ENCODE measurements at places on chromosomes 12 and 14.

GRCh38 chr14:105078294-105078693, 13.1 kb upstream of the GPR132 start:
- no peak for DNase-seq

DNA sequence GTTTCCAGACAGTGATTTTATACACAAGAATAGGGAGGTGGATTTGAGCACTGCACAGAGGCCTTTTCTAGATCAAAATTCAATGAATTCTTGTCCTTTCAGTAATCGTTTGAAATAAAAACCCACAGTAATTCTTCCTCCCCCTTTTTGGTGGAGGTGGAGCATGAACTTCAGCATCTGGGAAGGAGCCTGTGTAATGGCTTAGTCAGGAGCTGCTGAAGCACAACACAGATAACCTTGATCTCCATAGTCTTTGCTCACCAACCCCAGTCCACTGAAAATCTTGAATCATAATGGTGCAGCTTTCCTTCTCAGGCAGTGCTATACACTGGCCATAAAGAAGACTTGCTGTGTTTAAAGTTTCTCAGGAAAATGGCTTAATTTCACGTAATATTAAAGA, 6.4 kb upstream of the TBPL2 start:
- no peak for DNase-seq

- DNase-seq = no peak
Observed at GRCh38 chr12:110860833-110861296, 14.1 kb downstream of the CCDC63 start.

DNA sequence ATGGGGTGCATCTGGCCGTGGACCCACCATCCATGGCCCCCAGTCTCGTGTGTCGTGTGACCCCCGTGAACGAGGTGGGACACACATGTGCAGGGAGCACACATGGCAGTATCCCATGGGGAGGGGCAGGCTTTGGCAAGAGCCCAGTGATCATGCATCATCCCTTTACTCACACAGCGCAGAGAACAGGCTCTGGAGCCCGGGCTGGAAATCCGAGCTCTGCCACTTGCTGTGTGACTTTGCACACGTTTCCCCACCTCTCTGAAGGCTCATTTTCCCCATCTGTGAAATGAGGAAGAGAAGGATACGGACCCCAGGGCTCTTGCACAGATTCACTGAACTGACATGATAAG, 119.9 kb downstream of the PHETA1 start:
- DNase-seq = no peak

- DNase-seq = no peak
Observed at GRCh38 chr14:99699085-99699760, 15.1 kb downstream of the CYP46A1 start.

- DNase-seq = no peak
Observed at GRCh38 chr12:105799103-105799502, 339.7 kb downstream of the NUAK1 start.

- DNase-seq = no peak
Observed at GRCh38 chr12:31315044-31315715, 10.8 kb downstream of the SINHCAF start.

- no peak for DNase-seq
Observed at GRCh38 chr14:76194327-76194726, 42.6 kb downstream of the GPATCH2L start.

GRCh38 chr12:42933461-42934081, 344.0 kb upstream of the PRICKLE1 start:
- no peak for DNase-seq

GRCh38 chr12:64610079-64610659, at the start of gene RASSF3:
Gene RASSF3, plus strand, starts transcription at chr12:64610495. Its CDS starts 138 bp downstream, at chr12:64610633.
- no peak for DNase-seq

DNA sequence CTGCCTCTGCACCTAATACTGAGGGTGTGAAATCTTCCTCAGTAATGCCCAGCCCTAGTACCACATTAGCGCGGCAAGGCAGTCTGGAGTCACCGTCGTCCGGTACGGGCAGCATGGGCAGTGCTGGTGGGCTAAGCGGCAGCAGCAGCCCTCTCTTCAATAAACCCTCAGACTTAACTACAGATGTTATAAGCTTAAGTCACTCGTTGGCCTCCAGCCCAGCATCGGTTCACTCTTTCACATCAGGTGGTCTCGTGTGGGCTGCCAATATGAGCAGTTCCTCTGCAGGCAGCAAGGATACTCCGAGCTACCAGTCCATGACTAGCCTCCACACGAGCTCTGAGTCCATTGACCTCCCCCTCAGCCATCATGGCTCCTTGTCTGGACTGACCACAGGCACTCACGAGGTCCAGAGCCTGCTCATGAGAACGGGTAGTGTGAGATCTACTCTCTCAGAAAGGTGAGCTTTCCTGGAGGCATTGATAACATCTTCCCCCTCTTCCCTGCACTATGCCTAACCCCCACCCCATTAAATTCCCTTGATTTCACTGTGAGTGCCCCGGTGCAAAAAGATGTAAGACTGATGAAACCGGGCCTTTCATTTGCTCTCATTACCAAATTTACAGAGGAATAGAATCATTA, 291.4 kb downstream of the NAV3 start:
- no peak for DNase-seq

DNA sequence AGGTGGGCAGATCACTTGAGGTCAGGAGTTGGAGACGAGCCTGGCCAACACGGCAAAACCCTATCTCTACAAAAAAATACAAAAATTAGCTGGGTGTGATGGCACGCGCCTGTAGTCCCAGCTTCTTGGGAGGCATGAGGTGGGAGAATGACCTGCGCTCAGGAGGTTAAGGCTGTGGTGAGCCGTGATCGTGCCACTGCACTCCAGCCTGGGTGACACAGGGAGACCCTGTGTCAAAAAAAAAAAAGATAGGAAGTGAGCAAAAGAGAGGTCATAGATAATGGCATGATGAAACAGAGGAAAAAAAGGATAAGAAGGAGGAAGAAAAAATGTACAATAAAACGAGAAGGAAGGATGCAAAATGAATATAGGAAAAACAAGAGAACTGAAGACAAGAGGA, 159.5 kb downstream of the ETV6 start:
- DNase-seq = no peak

GRCh38 chr14:96162741-96163140, 41.9 kb upstream of the BDKRB2 start:
- DNase-seq = no peak

- no peak for DNase-seq
Observed at GRCh38 chr12:53751336-53752191, at the start of gene CISTR. Gene CISTR, minus strand, starts transcription at chr12:53751979.

- DNase-seq = no peak
Observed at GRCh38 chr14:94217116-94217515, 43.0 kb downstream of the PPP4R4 start.

DNA sequence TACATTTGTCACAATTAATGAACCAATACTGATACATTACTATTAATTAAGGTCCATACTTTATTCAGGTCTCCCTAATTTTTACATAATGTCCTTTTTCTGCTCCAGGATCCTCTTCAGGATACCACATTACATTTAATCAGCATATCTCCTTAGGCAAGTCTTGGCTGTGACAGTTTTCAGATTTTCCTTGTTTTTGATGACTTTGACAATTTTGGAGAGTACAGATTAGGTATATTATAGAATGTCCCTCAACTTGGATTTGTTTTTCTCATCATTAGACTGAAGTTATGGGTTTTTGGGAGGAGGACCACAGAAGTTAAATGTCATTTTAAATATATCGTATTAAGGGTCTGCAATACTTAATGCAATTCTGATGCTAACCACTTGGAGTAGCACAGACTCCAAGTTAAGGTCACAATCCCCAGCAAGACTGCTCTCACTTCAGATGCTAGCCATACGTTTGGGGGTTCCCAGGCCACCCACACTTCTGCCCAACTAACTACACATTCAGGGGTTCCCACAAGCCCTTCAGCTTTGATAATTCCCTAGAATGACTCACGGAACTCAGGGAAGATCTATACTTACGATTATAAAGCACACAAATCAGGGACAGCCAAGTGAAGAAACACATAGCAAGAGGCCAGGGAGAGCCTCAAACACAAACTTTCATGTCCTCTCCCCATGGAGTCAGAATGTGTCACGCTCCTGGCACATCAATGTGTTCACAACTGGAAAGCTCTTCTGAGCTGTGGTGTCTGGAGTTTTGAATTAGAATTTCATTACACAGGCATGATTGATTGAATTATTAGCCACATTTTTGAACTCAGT, 17.0 kb upstream of the NUBPL start:
- no peak for DNase-seq

DNA sequence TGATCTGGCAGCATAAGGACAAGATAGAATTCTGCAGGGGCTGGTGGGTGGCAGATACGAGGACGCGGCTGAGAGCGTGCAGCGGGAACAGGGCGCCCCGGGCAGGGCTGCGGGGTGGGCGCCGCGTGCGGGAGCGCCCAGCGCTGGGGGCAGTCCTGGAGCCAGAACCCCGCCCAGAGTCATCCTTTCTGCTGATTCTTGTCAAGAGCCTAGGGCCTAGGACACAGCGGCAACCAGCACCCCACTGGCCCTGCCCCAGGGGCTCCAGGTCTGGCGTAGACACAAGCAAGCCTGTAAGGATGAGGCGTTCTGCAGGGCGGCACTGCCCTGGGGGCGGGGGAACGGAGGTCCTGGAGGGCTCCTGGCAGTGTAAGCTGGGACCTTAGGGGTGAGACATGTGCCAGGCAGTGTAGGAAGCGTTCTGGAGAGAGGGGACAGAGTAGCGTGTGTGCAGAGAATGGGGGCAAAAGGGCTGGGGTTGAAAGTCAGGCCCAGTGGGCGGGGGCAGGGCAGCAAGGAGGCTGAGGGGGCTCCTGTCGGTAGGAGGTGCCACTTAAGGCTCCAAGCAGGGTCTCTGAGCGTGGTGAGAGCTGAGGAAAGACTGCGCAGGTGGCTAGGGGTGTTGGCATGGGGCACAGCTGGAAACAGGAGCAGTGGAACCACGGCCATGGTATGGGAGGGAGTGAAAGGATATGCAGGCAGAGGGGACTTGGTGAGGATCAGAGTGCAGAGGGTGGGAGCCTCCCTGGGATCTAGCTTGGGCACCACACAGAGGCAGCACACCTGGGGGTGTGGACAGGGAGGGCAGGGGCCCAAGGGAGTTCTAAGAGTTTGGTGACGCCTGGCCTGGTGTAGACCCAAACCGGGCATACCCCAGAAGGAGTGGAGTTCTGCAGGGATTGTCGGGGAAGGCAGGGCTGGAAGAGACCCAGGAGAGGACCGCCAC, 845 bp upstream of the AHNAK2 start:
- DNase-seq = no peak

- DNase-seq = no peak
Observed at GRCh38 chr12:96194576-96194889, 358 bp downstream of the ELK3 start.

GRCh38 chr12:110349514-110350151, 53.9 kb downstream of the ANAPC7 start:
- DNase-seq = no peak

- DNase-seq = no peak
Observed at GRCh38 chr12:75960086-75960910, 71.3 kb downstream of the PHLDA1 start.

- no peak for DNase-seq
Observed at GRCh38 chr12:121277374-121277759, 19.1 kb downstream of the CAMKK2 start.

- DNase-seq = no peak
Observed at GRCh38 chr12:111304642-111305071, 64.2 kb downstream of the PHETA1 start.

DNA sequence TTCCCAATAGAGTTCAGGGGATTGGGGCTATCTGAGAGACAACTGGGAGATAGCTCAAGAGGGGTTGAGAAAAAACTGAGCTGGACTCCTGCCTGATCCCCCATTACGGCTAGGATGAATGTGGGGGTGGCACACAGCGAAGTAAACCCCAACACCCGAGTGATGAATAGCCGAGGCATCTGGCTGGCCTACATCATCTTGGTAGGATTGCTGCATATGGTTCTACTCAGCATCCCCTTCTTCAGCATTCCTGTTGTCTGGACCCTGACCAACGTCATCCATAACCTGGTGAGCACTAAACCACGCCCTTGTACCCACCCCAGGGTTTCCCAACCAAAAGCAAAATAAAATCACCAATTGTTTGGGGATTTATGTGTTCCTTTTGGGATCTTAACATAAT, 1.0 kb downstream of the ORMDL2 start:
- DNase-seq = no peak

DNA sequence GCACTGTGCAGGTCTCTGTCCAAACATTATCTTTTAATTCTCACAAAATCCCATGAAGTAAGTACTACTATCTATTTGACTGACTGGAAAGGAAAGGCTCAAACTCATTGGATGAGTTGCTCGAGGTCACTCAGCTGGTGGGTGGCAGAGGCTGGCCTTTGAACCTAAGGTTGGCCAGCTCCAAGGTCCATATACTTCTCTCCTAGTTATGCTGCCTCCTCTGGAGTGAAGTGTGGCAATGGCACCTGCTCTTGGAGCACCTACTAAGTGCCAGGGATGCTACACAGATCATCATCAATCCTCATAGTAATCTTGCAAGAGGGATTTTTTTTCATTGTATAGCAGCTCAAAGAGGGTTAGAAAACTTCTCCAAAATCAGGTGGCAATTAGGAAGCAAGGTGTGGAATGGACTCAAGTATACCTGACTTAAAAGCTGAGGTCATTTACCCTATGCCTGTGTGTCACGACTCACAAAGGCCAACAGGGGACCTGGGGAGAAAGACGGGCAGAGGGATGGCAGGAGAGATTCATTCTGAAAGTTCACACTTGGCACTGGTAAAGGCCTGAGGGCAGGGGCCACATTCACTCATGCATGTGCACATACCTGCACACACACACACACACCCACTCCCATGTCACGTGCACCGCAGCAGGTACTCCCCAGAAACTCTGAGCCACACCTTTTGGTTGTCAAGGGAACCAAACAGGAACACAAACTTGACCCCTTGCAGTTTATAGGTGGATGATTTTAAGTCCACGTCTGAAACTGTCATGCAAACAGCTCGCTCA, 146.4 kb downstream of the FOXN3 start:
- DNase-seq = no peak

DNA sequence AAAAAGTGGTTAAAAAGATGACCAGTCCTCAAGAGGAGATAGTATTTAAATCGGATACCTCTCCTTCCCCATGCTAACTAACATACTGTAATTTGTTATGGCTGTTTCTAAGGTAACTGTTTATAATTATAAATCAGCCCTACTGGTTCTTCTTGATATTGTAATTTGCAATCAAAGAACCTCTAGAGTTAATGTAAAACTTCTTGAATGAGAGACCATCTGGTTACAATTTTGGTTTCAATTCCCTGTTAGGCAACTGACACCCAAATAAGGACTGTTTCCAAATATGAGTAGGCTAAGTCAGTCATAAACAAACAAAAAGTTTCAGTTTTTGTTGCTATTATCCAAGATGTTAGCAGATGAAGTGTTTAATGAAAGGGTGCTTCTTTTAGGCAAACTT, 120.2 kb upstream of the DNM1L start:
- DNase-seq = no peak

DNA sequence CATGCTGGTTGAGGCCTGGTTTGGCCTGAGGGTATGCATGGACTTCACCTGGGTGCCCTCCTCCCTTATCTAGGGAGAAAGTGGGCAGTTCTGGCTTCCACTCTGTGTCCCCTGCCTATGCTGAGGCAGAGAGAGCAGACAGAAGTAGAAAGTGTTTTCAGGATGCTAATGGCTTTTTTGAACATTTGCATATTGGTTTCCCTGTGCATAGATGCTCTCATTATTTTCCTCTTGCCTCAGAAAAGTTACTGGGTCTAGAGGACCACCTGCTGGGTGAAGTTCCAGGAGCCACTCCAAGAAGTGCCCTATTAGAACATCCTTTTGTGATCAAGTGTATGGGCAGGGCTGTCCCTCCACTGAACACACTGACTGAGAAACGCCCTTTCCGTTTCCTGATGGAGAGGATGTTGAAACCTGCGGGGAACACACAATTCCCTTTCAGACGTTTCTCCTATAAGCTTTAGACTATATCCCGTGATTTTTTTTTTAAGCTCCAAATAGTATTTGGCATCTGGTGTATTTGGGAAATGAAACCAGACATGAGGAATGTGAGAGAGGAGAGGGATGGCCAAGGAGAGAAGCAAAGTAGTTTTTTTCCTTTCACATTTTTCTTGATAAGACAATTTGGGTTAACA, 66.6 kb downstream of the DAAM1 start:
- DNase-seq = no peak

Measured in hippocampal formation (tissue), 2 donors.